CD4-positive, alpha-beta T cell treated with Interleukin-1 beta for 1 hour (primary cell): ENCODE measurements at places on chromosomes 11 and 22.

DNA sequence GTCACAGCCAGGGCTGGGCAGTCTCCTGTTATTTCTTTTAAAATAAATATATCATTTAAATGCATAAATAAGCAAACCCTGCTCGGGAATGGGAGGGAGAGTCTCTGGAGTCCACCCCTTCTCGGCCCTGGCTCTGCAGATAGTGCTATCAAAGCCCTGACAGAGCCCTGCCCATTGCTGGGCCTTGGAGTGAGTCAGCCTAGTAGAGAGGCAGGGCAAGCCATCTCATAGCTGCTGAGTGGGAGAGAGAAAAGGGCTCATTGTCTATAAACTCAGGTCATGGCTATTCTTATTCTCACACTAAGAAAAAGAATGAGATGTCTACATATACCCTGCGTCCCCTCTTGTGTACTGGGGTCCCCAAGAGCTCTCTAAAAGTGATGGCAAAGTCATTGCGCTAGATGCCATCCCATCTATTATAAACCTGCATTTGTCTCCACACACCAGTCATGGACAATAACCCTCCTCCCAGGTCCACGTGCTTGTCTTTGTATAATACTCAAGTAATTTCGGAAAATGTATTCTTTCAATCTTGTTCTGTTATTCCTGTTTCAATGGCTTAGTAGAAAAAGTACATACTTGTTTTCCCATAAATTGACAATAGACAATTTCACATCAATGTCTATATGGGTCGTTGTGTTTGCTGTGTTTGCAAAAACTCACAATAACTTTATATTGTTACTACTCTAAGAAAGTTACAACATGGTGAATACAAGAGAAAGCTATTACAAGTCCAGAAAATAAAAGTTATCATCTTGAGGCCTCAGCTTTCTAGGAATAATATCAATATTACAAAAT, 13.4 kb downstream of the OR51B4 start:
- no peak for DNase-seq

DNA sequence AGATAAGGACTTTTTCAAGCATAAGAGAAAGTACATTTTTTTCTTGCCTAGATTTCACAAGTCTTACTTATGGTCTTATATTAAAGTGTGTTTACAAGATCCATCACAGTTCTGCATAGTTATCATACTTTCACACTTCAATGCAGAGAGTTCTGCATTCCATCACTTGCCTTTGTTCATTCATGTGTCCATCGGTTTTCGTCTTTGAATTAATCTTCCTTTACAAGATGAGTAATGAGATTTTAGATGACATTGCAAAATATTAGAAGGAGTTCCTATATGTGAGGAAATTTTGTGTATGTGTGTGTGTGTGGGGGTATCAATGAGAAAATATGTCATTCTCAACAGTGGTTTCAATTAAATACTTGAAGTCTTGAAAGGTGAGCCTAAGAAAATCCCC, 98.1 kb upstream of the GUCY1A2 start:
- no peak for DNase-seq

DNA sequence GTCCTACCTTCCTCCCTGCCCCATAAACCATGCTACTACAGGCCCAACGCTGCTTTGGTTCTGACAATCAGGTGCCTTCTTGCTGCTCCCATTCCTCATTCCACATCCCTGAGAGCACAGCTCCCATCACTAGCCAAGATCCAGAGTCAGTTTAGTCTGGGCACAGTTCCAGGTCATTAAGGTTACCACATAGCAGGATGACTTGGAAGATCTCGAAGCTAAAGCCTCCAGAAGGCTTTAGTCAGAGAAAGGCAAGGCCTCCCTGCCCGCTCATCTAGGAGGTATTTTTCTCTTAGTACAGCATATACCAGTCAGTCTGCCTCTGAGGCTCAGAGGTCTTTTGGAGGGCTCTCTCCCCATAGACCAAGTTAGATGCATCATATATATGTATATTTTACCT, 30.3 kb downstream of the TRIM66 start:
- no peak for DNase-seq

- DNase-seq, result no peak
Measured at GRCh38 chr22:32334660-32335365, 22.9 kb upstream of the RFPL3 start.

DNA sequence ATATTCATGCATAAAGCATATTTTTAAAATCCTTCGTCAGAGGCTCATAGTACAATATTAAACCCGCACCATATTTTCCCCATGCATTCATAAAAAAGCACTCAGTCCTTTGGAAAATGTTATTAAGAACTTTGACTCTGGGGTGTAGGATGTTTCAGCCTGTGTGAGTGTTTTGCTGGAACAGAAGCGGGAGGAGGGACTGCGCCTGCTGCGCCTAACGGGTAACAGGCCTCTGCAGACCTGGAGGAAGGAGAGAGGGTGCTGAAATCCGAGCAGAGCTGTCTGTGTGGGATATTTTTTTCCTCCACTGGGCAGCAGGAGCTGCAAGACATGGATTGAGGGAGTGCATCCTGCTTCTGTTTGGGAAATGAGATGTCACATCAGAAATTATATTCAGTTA, 483.0 kb downstream of the BRD1 start:
- no peak for DNase-seq

DNA sequence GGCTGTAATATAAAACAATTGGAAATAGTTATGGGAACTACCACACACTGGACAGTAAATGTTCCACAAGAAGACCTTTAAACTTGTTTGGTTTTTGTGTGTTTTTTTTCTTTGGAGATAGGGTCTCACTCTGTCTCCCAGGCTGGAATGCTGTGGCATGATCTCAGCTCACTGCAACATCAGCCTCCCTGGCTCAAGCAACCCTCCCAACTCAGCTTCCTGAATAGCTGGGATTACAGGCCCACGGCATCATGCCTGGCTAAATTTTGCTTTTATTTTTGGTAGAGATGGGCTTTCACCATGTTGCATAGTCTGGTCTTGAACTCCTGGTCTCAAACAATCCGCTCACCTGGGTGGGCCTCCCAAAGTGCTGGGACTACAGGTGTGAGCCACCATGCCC, 121.0 kb downstream of the MPPED2 start:
- DNase-seq, result no peak

- no peak for DNase-seq
Measured at GRCh38 chr11:104625246-104625645, 273.0 kb downstream of the CASP12 start.

DNA sequence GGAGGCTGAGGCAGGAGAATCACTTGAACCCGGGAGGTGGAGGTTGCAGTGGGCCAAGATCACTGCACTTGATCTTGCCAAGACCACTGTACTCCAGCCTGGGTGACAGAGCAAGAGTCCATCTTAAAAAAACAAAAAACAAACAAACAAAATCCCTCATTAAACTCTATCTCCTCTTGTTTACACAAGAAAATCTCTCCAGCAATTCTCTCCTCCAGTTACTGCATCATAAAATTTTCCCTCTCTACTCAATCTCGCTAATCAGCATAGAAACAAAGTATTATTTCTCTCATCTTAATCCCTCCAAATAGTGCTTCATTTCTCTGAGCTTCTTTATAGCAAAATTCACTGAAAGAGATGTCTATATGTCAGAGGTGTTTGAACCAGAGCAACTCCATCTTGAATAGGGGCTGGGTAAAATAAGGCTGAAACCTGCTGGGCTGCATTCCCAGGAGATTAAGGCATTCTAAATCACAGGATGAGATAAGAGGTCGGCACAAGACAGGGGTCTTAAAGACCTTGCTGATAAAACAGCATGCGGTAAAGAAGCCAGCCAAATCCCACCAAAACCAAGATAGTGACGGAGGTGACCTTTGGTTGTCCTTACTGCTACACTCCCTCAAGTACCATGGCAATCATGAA, 19.8 kb downstream of the MTMR2 start:
- DNase-seq, result no peak

GRCh38 chr11:66950112-66950535, 8.1 kb downstream of the PC start:
- no peak for DNase-seq

GRCh38 chr11:102630598-102631448, 5.7 kb upstream of the MMP20 start:
- no peak for DNase-seq

GRCh38 chr11:58513747-58514367, 6.0 kb upstream of the OR5B21 start:
- DNase-seq, result no peak

GRCh38 chr22:27980424-27981148, 61.5 kb upstream of the PITPNB start:
- DNase-seq, result no peak

GRCh38 chr22:43274595-43275240, 68.5 kb downstream of the SCUBE1 start:
- DNase-seq, result no peak

GRCh38 chr11:92070026-92070889, 154.4 kb upstream of the FAT3 start:
- DNase-seq, result no peak

DNA sequence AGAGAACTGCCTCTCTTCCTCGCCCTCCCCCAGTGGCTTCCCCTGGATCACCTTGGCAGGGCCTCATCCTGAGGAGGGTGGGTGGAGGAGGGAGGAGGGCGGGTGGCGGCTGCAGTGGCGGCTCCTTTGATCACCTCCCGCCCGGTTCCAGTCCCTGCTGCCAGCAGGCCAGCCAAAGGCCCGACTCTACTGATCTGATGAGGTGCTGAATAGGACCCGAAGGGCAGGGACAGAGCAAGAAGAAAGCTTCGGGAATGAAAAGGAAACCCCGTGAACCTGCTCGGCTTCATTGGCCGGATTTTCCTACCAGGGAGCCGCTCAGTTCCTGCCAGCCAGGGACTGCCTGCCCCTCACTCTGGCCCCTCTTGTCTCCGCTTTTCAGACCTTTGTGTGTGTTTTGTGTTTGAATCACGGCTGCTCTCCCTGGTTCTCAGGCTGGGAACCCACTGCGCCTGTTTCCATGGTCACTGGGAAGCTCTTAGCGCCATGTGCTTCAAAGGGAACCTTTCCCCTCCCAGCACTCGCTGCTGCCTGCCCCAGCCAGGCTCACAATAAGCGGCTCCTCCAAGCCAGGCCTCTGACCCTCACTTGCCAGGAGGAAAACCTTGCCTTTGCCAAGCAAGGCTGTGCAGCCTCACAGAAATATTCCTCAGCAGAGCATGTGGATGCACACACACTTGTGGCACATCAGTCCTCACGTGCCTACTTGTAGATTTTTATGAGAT, 56.8 kb downstream of the C22orf31 start:
- DNase-seq, result no peak

DNA sequence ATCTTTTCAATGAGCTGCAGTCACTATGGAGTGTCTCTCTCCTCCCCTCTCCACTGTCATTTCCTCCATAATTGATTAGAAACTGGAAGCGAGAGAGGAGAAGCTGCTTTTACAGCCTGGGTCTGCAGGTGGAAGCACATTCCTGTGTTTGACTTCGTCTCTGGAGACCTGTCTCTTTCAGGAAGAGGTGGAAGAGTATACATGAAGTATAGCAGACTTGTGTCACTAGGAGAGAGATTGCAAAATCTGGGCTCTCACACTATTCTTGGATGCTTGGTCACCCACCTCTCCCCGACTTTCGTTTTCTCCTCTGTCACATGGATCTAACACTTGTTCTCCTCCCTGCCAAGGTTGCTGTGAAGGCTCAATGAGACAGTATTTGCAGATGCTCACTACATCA, 323.3 kb downstream of the NTM start:
- DNase-seq, result no peak

DNA sequence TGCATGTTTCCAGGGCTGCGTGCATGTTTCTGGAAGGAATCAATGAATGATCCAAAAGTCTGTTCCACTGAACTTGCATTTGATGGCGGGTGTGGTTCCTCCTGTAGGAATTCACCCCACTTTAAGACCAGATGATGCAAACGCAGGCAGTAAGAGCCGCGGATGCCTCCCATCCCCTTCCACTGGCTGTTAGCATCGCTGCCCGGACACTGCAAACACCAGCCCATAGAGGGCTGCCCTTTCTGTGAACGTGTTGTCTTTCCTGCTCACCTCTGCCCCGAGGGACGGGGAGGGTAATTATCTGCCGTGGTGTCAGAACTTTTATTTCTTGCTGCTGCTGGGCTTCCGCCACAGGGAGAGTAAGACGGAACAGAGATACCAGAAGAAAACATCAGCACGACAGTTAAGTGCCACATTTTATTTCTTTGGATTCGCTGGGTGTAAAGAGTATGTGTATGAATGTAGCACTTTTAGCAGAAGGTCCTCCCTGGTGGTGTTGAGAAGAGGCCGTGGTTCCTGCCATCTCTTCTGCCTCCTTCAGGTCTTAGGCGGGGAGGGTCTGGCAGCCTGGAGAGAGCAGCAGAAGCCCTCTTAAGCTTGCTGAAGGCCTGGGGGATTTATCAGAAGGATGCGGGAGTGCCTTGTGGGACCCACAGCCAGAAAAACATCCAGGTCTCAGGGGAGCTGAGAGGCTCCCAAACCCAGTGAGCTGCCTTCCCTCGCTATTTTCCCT, 53.2 kb upstream of the NECTIN1 start:
- DNase-seq, result no peak

- DNase-seq, result no peak
Measured at GRCh38 chr22:43823353-43823908, 11.3 kb upstream of the EFCAB6 start.

- DNase-seq, result no peak
Measured at GRCh38 chr22:37443977-37444376, 16.7 kb upstream of the ELFN2 start.

DNA sequence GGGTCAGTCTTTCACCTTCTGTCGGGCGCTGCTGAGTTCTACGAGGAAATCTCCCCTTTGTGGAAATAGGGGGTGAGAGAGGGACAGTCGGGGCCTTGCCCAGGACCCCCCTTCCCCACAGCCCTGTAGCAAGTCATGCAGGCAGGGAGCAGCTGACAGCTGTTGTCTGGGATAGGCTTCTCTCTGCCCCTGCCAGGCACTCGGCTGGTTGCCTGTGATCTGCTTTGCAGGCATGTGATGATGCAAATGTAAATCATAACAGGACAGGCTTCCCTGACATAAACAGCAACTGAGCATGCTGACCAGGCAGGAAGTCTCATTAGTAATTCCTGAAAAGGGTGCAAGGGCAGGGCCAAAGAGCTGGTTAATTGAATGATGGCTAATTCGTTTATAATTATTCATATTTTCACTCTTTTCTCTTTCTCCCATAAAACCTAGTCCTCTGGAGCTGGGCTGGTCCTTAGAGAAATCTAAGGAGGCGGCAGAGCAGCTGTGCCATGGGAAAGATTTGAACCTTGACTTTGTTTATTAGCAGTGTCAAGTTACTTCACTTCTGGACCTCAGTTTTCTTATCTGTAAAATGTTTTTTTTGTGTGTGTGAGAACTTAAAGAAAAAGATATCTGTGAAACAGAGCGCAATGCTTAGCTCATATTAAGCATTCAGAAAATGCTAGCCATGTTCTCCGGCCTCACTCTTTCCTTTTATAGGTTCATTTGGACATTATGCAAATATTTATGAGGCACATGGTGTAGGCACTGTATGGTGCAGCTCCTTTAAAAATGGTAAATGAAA, 129.7 kb downstream of the LDLRAD3 start:
- DNase-seq, result no peak

- no peak for DNase-seq
Measured at GRCh38 chr11:16935518-16936302, 78.5 kb downstream of the PLEKHA7 start.

- DNase-seq, result no peak
Measured at GRCh38 chr11:115819014-115819413, 314.8 kb upstream of the CADM1 start.

GRCh38 chr22:36510966-36511881, 4.4 kb upstream of the FOXRED2 start:
- DNase-seq, result peak; percentile 31
